Right lung (tissue), 10 donors: ENCODE measurements at places on chromosomes 13 and 19.

GRCh38 chr13:23752111-23753001 lies 136.8 kb downstream of the MIPEP start:
- DNase-seq, result no peak

GRCh38 chr13:68834375-68834774 lies 1273.3 kb upstream of the ATXN8OS start:
- DNase-seq, result no peak

DNA sequence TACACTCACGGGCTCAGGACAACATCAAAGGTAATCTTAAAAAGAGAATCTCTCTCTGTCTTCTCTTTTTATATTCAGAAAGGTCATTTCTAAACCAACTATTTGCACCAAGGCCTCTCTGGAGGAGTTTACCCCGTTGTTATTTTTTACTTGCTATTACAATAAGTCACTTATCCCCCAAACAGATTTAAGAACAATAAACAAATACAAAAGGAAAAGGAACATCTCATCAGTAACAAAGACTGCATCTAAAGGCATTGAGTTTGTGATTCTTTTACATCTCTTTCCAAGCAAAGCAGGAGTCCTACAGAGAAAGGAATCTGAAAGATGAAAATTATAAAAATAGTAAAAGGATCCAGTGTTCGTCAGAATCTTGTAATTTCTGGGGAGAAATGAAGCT lies 75.4 kb downstream of the GGACT start:
- no peak for DNase-seq

GRCh38 chr13:59691501-59692066 lies 472.1 kb downstream of the DIAPH3 start:
- peak; percentile 46 for DNase-seq

DNA sequence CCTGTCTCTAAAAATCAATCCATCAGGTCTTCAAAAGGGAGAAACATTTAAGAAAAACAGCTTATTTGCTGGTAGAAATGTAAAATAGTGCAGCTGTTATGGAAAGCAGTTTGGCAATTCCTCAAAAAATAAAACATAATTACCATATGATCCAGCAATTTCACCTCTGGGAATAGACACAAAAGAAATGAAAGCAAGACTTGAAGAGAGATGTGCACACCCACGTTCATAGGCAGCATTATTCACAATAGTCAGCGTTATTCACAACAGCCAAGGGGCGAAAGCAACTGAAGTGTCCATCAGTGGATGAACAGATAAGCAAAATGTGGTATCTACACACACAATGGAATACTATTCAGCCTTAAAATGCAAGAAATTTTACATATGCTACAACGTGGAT lies 45.1 kb upstream of the DOCK9 start:
- DNase-seq, result no peak

GRCh38 chr19:21786936-21787335 lies 19.6 kb upstream of the ZNF100 start:
- no peak for DNase-seq

GRCh38 chr13:74444864-74445479 lies 310.8 kb upstream of the KLF12 start:
- DNase-seq, result no peak

- peak; percentile 73 for DNase-seq
These were observed 42.2 kb downstream of the DLEU7 start for GRCh38 chr13:50801087-50801931.

DNA sequence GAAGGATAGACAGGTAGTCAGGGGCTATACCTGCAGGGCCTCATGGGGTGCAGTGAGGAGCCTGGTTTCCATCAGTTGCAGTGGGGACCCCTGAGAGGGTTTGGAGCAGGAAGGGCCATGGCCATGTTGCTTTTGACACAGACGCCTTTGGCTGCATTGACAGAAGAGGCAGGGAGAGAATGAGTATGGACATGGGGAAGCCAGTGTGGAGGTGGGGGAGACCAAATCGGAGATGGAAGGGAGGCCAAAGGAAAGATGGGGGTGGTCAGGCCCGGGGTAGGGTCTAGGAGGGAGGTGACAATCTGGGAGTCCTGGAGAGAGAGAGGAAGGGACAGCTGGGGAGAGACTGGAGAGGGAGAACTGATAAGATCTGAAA lies 1.3 kb downstream of the HSD11B1L start:
- DNase-seq, result no peak

- peak; percentile 93 for DNase-seq
These were observed at the start of gene YIF1B for GRCh38 chr19:38315657-38316476. Gene YIF1B, minus strand, starts transcription at chr19:38315947. Its CDS starts 30 bp downstream, at chr19:38315917.

DNA sequence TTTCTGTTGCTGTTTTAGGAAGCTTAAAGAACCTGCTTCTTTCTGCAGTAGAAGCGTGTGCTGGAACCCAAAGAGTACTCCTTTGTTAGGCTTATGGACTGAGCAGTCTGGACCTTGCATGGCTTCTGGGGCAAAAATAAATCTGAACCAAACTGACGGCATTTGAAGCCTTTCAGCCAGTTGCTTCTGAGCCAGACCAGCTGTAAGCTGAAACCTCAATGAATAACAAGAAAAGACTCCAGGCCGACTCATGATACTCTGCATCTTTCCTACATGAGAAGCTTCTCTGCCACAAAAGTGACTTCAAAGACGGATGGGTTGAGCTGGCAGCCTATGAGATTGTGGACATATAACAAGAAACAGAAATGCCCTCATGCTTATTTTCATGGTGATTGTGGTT lies 103.1 kb downstream of the TNFRSF19 start:
- peak; percentile 77 for DNase-seq

DNA sequence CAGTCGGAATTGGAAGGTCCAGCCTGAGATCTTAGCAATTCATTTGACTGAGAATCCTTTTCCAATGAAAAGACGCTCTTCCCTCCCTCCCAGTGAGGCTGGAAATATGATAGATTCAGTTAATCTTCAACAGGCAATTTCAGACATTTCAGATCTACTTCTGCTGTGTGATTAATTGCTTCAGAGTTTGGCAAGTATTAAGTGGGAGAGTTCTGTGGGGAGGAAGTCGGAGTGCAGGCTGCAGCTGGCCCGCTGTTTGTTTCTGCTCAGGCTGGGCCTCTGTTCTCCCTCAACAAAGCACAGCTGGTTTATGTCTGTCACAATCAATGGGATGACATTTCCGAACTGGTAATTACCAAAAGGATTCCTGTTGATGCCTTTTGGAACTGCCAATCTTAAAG lies 178.2 kb downstream of the NDFIP2 start:
- peak; percentile 68 for DNase-seq

DNA sequence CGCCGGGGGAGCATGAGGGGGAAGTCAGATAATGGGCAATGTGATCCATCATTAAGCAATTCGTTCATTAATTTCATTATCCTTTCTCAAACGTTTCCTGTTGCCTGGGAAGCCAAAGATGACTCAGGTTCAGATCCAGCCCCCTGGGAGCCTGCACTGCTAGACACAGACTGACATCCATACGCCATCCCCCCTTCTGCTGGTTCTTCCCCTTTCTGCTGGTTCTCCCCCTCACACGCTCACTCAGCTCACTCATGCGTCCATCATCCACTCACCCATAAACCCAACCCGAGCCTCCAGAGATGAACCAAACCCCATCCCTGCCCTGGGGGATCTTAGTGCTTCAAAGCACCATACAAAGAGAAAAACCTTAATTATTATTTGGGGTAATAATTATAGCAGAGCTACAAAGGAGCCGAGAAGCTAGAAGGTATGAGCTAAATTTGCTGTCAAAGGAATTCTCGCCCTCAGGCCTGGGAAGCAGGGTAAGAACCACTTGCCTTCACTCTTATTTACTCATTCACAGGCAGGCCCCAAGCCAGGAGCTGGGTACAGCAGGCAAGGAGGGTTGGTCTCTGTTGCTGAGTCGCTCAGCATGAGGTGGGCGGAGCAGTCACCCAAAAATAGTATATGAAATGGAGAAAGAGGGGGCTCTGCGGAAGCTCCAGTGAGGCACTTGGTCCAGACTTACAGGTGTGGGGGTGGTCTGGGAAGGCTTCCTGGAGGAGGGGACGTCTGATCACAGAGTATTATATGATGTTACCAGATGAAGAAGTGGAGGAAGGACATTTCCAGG lies 7.0 kb upstream of the ZNF444 start:
- no peak for DNase-seq

DNA sequence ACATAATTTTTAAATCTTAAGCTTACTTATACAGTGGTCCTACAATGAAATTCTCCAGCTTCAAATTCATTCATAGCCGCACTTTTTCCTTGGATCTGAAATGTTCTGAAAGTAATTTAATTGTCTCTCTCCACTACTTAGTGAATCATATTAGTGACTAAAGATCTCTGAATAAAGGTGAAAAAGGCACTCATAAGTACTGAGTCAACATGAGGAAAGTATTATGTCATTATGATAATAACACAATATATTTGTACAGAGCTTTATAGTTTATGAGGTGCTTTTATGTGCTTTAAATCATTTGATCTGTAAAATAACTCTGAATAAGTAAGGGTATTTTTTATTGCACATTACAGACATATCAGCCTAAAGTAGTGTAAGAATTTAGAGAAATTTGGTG lies 628.2 kb upstream of the SLITRK5 start:
- DNase-seq, result no peak

GRCh38 chr19:5130371-5131030 lies 161.6 kb downstream of the KDM4B start:
- DNase-seq, result no peak

DNA sequence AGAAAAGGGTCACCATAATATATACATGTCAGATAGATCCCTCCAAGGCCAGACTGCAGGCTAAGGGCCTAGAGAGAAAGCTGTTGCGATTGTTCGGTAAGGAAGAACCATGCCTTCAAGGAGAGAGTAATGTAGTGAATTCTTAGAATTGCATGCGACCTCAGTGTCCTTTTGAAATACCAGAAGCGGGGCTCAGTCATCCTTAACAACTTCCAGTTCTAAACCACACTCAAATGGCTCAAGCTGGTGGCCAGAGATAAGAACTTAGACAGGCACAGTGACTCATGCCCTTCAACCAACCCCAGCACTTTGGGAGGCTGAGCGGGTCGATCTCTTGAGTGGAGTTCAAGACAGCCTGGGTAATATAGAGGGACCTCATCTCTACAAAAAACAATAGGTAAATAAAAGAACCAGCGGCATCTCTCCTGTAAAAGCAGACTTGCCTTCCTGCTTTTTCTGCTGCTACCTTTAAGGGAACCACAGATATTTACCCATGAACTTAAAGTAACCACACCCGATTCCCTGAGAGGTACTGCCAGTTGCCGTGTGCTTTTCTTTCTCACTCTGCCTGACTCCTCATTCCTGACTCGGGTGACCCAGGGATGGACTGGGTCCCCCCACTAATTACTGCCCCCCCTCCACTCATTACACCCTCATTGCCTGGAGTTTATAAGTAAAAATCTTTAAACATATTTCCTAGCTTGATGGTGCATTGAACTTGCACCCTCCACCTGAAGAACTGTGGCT lies 15.4 kb upstream of the SIGLEC6 start:
- no peak for DNase-seq
